ENCODE measurements at places on chromosomes 7 and 10.

- no peak for DNase-seq
These were observed 35.1 kb downstream of the RCC1L start for GRCh38 chr7:75038508-75038907.

GRCh38 chr7:74174606-74175082 lies 488 bp downstream of the EIF4H start:
- DNase-seq: peak; percentile 35

GRCh38 chr7:128071801-128072200 lies 40.6 kb upstream of the LRRC4 start:
- DNase-seq: no peak

GRCh38 chr10:11331726-11332125 lies 279.7 kb downstream of the USP6NL start:
- DNase-seq: no peak
